ENCODE measurements at places on chromosomes 16 and 17.

DNA sequence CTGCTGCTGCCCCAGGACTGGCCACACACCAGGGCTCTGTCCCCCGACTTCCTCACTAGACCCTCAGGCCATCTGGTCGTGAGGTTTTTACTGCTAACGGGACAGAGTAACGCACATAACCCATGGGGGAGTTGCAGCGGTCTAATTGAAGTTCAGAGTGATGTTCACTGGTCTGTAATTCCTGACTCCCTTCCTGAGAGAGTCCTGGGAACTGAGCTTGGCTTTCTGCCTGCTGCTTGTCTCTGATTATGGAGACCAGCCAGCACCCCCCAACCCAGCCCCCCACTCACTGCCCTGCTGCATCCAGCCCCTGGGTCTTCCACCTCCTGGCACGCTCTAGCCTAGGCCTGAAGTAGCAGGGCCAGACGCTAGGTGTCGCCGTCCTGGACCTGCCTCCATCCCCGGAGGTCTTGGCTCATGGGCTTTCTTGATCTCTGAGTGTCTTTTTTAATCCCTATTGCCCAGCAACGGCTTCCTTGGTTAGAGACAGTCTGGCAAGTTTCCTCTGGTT is 192.9 kb downstream of the CCDC182 start:
- ATAC-seq, result no peak

DNA sequence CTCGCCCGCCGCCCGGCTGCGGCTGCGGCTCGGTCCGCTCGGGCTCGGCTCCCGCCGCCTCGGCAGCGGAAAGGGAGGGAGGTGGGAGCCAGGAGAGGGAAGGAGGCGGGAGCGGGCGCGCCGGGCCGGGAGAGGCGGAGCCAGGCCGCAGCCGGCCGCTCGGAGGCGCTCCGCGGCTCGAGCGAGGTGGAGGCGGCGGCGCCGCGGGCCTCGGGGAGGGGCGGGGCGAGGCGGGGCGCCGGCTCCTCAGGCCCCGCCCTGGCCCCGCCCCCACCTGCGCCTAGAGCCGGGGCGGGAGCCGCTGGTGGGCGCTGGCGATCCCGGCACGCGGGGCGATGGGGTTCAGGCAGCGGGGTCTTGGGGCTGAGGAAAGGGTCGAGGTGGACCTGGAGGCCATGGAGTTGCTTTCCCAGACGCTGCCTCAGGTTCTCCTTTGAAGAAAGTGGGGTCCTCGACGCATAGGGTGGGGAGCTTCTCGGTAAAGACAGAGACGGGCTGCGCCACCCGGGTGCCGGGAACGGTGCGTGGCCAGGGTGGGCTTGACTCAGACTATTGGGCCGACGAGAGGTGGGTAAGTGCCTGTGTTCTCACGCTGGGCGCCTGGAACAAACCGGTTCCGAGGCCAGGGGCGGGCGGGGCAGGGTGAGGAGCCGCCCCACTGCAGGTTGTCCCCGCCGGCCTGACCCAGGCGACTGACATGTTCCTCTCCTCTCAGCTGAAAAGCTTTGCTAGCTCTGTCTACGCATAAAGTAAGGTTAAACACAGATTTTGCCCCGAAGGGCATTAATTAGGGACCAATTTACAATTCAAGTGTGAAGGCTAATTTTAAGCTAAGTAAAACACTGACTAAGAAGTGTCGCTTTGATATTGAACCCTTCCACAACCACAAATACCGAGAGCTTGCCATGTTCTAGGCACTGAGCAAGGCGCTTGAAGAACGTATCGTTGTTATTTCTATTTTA is at the start of gene CMTM4:
Gene CMTM4, minus strand, starts transcription at position 75 of the 962 bp plus-strand sequence. CDS start 218 bp downstream, outside the sequence.
- peak; percentile 93 for ATAC-seq

GRCh38 chr17:9944704-9945103 is 39.6 kb upstream of the RCVRN start:
- ATAC-seq, result no peak

- ATAC-seq, result no peak
Measured at GRCh38 chr17:61388561-61389356, 10.9 kb upstream of the TBX2 start.

- no peak for ATAC-seq
Measured at GRCh38 chr16:47815655-47816054, 340.1 kb downstream of the ABCC12 start.

DNA sequence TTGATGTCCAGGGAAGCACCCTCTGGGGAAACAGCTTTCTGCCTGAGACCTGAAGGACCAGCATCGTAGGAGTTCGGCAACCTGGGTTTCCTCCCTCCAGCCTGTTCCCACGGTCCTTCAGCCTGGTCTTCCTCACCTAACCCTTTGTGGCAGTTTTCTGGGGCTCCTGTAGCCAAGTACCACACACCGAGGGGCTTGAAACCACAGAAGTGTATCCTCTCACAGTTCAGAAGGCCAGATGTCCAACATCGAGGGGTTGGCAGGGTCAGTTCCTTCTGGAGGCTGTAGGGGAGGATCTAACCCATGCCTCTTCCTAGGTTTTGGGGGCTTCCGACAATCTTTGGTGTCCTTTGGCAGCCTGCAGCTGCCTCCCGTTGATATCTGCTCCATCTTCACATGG is 381.0 kb upstream of the TNRC6C start:
- no peak for ATAC-seq

DNA sequence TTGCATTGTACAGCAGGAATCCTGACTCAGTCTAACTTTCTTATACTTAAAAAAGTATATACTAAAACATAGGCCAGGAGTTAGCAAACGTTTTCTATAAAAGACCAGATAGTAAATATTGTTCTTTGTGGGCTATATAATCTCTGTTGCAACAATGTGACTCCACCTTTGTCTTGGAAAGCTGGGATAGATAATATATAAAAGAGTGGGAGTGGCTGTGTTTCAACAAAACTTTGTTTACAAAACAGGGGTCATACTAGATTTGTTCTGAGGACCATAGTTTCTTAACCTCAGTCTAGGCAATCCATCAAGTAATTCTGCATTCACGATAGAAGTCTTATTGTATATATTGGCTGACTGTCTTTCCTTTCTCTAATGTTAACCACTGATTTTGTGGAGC is 9.0 kb upstream of the TBC1D3B start:
- ATAC-seq, result no peak

GRCh38 chr17:7056386-7056785 is 12.5 kb upstream of the SLC16A11 start:
- ATAC-seq, result no peak

- ATAC-seq, result no peak
Measured at GRCh38 chr16:75065149-75065505, 51.5 kb downstream of the LDHD start.

DNA sequence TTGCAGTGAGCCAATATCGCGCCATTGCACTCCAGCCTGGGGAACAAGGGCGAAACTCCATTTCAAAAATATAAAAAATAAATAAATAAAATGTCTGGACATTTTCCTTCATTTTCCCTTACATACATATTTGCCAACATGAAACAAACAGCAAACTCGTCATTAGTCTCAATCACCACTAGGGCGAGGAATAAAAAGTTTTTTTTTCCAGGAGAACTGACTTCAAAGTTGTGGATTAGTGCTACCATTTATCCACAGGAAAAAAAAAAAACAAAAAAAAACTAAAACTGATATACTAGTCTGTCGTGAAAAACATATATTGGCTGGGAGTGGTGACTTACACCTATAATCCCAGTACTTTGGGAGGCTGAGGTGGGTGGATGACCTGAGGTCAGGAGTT is 77.0 kb upstream of the MTMR4 start:
- ATAC-seq, result no peak

DNA sequence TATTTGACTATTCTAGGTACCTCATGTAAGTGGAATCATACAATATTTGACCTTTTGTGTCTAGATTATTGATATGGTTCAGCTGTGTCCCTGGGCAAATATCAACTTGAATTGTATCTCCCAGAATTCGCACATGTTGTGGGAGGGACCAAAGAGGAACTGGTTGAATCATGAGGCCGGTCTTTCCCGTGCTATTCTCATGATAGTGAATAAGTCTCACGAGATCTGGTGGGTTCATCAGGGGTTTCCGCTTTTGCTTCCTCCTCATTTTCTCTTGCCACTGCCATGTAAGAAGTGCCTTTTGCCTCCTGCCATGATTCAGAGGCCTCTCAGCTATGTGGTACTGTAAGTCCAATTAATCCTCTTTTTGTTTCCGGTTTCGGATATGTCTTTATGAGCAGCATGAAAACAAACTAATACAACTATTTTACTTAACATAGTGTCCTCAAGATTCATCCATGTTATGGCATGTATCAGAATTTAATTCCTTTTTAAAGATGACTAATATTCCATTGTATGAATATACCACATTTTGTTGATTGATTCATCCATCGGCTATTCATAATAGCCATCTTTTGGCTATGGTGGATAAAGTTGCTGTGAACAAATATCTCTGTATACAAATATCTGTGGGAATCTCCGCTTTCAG is 129.1 kb downstream of the FTO start:
- no peak for ATAC-seq

DNA sequence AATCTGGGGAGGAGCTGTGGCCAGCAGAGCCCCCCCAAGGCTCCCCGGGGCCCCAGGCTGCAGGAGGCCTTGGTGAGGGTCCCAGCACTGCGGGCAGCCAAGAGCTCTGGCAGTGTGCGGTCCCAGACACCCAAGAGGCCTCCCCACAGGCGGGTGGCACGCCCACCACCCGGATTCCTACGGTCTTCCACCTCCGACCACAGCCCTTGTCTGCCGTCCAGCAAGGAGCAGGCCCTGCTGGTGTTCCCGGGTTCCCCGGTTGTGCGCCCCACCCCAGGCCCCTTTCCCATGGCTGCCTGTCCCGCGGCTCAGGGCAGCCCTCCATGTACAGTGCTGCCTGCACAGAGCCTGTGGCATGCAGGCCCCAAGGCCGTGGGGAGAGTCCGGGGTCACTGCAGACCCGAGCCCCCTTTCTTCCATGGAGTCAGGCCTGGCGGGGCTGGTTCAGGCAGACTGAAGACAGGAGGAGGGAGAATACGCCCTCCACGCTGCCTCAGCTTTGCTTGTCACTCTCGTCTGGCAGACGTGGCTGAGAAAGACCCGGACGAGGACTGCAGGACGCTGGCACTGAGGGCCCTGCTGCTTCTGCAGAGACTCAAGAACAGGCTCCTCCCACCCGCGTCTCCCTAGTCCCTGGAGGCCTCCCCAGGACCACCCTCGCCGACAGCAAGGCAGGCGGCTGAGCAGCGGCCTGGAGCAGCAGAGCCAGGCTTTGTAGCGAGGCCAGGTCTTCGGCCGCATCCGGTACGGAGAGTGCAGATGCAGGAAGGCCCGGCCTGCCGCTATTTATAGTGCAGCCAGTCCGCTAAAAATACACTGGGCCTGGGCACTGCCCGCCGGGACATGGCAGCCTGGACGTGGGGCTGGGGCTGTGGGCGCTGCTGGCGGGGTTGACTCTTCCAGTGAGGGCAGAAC is 16.4 kb downstream of the TELO2 start:
- ATAC-seq, result no peak

DNA sequence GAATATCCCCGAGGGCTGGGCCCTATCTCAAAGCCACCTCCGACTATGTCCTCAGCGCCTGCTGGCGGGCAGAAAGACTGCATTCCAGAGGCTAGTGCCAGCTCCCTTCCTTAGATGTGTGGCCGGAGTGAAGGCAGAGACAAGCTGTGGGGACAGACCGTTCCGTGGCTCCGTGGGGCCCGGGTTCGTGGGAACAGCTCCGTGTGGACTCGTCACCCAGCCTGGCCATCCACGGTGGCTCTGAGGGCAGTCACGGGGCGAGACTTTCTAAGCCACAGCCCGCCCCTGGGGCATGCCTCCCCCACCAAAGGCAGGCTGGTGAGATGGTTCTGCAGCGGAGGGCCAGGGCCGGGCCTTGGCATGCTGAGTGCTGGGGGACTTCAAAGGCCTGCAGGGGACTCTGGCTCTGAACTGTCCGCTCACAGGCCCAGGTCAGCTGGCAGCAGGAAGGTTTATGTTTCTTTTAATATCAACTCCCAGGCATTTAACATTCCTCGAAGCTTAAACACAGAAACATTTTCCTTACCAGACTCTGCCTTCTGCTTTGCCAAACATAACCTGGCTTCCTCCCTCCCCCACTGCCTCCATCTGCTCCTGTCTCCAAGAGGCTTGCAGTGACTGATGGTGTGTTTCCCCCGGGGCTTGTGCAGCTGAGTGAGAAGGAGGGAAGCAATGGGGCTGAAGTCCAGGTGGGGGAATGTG is 50.4 kb downstream of the TIMM22 start:
- no peak for ATAC-seq

DNA sequence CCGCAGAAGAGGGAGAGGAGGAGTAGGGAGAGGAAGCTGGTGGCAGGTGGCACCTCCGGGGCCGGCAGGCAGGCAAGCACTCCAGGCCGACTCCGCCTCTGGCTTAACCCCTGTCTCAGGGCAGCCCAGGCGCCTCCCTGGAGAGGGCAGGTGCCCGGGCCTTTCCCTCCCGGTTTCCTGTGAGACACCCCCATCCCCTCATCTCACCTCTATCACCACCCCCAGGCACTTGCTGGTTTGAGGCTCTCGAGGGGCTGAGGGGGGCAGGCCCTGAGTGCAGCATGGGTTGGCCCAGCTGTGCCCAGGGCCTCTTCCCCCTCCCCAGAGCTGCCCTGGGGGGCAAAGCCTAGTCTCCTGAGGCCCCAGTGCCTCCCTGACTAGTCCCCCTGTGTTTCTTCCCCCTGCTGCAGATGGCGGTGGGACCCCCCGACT is 6.0 kb downstream of the DOC2A start:
- no peak for ATAC-seq

GRCh38 chr17:42214156-42214555 is 19.9 kb upstream of the GHDC start:
- no peak for ATAC-seq

- no peak for ATAC-seq
Measured at GRCh38 chr17:31309556-31309955, 4.3 kb downstream of the EVI2B start.

DNA sequence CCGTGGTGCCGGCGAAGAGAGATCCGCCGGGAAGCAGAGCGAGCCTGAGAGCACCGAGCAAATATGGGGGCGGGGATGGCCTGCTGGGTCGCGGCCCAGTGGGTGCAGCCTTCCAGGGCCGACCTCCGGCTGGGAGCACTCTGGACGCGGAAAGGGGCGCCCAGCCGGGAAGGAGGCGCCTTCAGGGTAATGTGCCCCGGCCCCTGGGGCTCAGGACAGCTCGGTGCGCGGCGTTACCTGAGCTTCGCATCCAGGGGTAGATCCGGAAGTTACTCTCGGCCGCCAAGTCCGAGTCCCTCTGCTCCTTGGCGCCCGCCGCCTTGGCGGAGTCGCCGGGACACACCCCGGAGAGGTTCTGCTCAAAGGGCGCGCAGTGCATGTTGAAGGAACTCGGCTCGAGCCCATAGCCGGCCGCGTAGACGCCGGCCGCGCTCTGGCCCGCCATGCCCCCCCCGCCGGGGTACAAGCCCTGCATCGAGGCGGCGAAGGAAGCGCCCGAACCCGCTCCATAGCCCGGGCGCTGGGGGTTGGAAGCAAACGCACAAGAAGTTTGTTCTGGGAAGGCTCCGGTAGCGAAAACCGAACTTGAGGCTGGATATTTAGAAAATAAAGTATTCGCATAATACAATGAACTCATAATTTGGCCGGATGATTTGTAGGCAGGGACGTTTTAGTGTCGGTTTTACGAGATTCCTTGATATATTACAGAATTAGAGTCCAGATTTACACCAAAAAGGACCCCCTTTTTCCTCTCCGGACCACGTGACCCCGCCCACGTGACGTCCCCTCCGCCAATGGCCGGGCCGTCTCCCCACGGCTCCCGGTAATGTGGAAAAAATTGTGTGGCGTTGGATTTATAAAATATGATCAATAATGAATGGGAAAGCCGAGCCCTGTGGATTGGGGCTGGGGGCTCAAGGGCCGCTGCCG is at the start of gene HOXB7:
Gene HOXB7, minus strand, starts transcription at position 736 of the 930 bp plus-strand sequence. Its CDS starts 99 bp downstream, at position 637.
- peak; percentile 40 for ATAC-seq

GRCh38 chr16:55915096-55915827 is 40.1 kb upstream of the CES5A start:
- no peak for ATAC-seq

GRCh38 chr16:64321066-64321465 is 800.8 kb downstream of the CDH11 start:
- ATAC-seq, result no peak

Measured in activated CD4-positive, CD25-positive, alpha-beta regulatory T cell treated with anti-CD3 and anti-CD28 coated beads, Interleukin-2, amount 50 U/mL, for 24 hours (primary cell).